Stimulated activated CD4-positive, alpha-beta T cell treated with anti-CD3 and anti-CD28 coated beads, Interleukin-1b, Interleukin-23, amount 100 ng/mL, for 48 hours (primary cell): ENCODE measurements at places on chromosomes 5 and 9.
A peak's percentile ranks its signal among the peaks of the same experiment; 100 is the strongest.

GRCh38 chr9:90943341-90943740 lies 141.7 kb downstream of the SYK start:
- DNase-seq = no peak

- peak; percentile 10 for DNase-seq
Measured at GRCh38 chr5:95901676-95902627, 59.7 kb downstream of the ELL2 start.

DNA sequence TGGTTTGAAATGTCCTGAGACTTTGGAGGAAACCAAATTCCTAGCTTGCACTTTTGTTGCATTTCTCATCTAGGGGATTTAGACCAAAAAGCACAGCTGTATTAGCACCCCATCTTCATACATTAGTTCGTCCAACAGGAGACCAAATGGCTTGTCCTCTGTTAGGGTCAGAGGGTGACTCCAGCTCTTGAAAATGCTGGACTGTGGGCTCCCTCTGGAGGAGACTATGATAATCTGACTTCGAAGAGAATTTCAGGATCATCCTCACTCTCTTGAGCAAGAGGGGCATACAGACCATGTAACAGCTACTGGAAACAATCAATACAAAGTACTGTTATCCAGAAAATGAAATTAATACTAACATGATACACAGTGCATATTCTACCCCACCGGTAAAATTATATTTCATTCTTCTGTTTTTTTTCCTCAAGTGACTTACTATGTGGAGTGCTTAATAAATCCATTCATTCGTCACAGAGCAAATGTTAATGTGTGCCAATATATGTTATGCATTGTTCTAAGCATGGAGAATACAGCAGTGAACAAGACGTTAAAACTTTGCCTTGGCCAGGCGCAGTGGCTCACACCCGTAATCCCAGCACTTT lies 63.7 kb upstream of the PPP2CA start:
- DNase-seq = peak; percentile 16

GRCh38 chr5:81391-82021 lies 10.5 kb upstream of the PLEKHG4B start:
- no peak for DNase-seq

DNA sequence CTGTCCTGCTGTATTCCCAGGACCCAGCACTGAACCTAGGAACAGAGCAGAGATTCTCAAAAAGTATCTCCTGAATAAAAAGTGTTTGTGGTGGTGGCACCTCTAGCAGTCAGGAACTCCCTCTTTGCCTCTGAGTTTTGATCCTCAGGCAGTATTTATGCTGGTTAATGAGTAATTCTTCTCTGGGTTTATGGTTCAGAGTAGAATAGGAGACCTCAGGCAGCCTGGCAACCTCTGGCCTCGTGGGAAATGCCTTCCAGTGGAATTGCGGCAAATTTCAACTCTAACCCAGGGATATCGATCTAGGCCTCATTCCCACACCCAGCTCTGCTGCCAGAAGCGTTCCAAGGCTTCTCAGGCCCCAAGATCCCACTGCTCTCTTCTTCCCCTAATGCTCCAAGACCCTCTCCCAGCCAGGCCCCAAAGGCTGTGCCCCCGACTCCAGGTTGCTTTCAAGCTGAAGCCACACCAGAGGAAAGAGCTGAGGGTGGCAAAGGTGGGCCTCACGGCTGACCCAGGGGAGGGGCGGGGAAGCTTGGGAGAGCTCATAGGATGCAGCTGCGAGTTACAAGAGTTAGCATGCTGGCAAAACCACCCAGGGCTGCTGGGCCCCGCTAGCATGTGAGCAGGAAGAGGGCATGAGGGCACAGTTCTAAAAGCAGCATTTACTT lies 10.9 kb upstream of the HDHD3 start:
- no peak for DNase-seq

DNA sequence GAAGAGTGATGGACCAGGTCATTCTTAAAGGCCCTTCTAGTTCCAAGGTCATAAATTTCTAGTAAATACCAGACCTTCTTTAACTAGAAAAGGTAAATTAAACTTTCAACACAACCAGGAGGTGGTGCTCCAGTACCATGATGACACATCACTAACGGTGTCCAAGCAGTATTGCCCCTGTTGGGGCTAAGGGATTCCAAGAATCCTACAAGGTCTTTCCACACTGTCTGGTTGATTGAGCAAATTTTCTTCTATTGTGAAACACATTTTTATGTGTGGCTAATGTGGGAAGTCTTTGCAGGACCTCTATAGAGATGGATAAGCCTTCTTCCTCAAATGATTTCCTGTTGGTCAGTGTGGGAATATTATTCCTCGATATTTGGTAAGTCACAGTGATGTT lies 459.6 kb upstream of the PAPPA start:
- no peak for DNase-seq
